HCEC 1CT (cell line): ENCODE measurements at places on chromosomes 7 and 10.

GRCh38 chr10:90969121-90969534 is 48.2 kb upstream of the ANKRD1 start:
- DNase-seq: peak; percentile 21

DNA sequence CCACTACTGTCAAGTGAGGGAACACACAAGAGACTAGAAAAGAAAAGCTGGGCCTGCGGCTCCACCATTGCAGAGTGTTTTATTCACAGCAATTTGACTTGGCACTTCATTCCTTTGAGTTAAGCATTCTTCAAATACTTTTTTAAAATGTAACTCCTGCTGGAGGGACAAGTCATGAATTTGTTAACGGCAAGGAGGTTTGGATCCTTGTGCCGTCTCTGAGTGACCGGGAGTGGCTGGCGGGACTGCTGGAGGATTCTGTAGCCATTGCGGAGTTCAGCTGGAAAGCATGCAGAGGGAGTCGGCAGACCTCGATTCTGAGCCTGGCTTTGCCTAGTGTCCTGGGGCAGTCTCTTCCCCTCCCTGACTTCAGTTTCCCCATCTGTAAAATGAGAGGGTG is 9.8 kb downstream of the HSPA12A start:
- DNase-seq: no peak

DNA sequence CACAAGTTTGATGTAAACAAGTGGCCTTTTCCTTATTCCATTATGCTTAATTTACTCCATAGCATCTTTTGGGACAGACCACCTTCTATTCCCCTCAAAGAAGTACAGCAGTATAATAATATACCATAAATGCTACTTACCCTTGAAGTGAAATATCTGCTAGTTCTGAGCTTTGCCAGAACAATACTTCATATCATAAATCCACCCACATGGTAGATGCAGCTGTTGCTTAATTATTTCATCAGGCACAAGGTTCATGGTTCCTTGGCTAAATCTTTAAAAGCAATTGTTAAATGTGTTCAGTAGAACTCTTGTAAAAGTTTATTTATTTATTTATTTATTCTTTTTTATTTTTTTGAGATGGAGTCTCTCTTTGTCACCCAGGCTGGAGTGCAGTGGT is 32.9 kb downstream of the CSTF2T start:
- DNase-seq: no peak

- DNase-seq: no peak
These were observed 276.9 kb downstream of the GATA3 start for GRCh38 chr10:8331387-8331786.

- no peak for DNase-seq
These were observed 181.8 kb upstream of the YAE1 start for GRCh38 chr7:39384386-39384785.

- DNase-seq: no peak
These were observed 291.4 kb downstream of the CCDC3 start for GRCh38 chr10:12710157-12710556.

GRCh38 chr7:133797818-133798520 is 329.2 kb upstream of the LRGUK start:
- DNase-seq: peak; percentile 64

DNA sequence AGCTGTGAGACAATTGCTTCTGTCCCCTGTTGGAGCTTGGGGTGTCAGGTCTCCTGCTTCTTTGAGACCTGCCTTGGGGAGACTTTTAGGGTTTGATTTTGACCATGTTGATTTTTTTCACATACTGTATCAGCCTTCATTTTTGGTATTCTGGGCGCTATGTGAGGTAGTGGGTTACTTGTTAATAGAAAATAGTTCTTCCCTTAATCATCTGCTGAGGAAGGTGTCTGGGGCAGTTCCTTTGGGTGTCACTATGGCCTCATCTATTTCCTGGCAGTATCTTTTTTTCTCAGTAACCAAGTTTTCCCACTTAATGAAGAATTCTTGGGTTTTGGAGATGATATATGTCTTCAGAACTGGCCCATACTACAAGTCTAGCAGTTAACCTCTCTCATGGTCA is 4.6 kb upstream of the NOLC1 start:
- no peak for DNase-seq

- no peak for DNase-seq
These were observed 27.1 kb downstream of the CREM start for GRCh38 chr10:35153716-35154115.

DNA sequence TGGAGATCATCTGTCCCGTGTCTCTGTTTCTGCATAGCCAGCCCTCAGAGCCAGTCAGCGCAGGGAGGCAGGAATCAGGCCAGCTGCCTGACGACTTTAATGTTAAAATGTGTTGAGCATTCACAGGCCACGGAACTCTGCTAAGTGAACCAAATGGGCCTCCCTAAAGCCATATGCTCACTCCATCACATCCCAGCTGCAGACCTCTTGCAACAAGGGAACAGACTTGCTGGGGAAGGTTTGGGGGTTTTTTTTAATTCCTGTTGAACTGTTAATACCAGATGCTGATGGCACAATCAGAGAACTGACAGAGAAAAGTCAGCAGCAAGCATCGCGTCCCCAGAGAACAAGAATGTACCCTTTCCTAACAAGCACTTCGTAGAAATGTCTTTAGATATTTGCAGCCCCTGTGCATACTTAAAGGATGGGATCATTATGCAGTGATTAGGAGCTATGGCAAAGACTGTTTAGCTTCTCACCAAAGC is 900.4 kb upstream of the AUTS2 start:
- no peak for DNase-seq

- DNase-seq: no peak
These were observed 36.3 kb upstream of the WDFY4 start for GRCh38 chr10:48648172-48648942.

DNA sequence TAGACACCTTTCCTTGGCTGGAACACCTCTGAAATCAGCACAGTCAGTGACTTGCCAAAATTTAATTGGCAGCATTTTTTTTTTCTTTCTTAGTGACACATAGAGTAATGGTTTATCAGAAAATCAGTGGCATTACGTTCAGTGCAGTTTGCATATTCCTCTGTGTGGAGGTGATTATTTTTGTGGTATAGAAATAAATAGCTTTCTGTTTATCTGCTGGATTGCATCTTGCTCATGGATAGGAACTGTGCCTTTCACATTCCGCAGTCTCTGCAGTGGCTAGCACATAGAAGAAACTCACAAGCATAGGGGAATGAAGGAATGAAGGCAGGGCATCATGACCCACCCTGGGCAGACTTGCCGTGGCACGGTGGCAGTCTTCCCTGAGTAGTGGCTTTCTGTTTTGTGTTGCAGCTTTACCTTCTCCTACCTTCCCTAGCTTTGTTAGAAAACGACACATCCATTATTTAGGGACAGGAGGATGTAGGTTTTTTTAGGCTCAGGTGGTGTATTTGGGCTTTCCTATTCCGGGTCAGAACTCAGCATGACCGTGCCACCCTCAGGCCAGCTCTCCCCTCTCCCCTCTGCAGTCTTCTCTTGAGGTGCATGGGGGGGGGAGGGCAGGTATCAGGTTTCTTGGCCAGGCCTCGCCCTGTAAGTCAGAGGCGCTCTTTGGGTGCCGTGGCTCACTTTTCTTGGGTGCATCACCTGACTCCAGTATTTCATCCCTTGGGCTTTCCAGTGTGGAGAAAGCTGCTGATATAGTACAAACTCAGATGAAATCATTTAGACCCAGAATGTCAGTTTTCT is 112.5 kb upstream of the GJD4 start:
- DNase-seq: no peak

- DNase-seq: peak; percentile 56
These were observed 33.4 kb downstream of the XPNPEP1 start for GRCh38 chr10:109889867-109890266.

GRCh38 chr10:71159892-71160291 is 52.5 kb upstream of the UNC5B start:
- no peak for DNase-seq
